ENCODE measurements at places on chromosomes 1 and 21.

GRCh38 chr1:222523852-222524251 is 24.1 kb downstream of the HHIPL2 start:
- DNase-seq = no peak

- DNase-seq = no peak
These were observed 4.4 kb upstream of the MPZL1 start for GRCh38 chr1:167717351-167717750.

GRCh38 chr1:203325026-203325417 is 19.7 kb downstream of the BTG2 start:
- DNase-seq = no peak

DNA sequence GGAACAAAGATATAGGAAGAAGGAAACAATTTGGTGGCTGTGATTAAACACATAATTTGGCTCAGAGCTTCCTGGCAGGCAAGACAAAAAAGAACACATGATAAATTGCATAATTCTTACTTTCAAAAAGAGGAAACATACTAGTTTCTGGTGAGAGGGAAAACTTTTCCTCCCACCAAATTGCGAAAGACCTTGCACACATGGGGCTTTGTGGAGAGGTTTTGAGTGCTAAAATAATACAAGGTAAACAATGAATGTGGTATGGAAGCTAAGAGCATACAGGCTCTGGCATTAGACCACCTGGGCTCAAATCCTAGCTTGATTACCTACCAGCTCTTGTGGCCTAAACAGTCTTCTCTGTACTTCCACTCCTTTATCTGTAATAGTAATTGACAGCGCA is 140.2 kb upstream of the HOOK1 start:
- DNase-seq = no peak

DNA sequence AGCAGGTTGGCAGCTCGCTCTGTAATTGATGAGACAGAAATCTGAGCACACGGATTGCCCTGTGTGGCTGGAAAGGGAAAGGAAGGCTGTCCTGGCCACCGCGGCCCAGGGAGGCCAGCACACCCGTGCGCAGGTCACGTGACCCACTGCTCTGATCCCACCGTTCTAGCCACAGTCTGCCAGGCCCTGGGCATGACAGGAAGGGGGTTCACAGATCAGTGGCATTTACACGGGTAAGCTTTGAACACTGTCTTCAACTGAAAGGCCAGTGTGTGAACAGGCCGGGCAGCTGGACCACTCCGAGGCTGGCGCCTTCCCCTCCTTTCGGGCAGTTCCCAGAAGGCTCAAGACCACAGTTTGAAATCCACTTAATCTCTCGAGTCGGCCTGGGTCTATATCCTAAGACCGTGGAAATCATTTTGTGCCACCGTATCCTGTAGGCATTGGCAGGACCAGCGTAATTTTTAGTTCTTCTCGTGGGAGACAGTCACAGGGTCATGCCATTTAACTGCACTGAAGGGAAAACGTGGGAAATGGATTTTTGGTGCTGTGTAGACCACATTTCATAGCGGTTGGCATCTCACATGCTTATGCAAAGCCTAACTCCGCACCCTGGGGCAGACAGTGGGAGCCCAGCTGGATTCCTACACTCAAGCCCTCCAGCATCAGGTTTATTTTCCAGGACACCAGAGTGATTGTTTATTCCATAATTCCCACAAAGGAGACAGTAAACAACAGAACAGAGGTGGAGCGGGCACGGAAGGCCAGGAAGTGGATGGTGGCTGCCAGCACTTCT is 3.1 kb upstream of the ADARB1 start:
- DNase-seq = no peak
